ENCODE measurements at places on chromosomes 7 and 10.
A peak's percentile ranks its signal among the peaks of the same experiment; 100 is the strongest.

GRCh38 chr7:158821171-158822031, 7.9 kb downstream of the ESYT2 start:
- DNase-seq = no peak

DNA sequence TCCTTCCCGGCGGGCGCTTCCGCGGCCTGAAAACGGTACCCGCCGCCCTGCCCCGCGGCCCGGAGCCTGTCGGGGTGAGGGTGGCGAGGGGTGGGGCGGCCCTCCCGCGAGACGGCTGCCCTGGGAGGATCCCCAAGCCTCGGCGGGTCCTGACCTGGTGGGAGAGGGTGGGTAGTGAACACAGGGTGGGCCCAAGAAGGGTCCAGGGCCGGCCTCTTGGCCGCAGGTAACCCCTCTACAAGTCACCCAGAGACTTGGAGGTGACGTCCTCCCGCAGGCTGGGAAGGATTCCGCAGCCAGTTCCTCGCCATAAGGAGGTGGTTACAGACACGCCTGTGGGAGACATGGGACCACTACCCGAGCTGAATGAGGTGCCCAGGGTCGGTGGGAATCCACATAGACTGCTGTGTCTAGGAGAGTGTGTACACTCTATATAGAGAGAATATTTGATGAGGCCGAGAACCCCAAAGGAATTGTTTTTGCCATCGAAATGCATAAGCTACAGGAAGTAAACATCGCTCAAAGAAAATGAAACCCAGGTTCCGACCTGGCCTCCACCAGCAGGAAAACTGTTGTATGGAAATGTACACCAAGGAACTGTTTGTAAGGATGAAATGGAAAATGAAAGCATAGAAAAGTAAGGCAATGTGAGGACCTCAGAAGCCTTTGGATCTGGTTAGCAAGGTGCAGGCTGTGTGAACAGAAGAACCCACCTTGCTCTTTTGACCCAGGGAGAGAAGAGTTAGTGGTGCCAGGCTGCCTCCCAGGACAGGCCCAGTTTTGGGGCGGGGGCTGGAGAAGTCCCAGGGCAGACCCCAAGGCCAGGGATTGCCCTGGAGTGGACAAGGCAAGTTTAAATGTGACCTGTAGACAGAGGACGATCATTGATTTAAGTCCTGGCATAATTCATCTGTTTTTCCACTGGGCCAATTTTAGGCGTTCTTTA, 659 bp downstream of the OPTN start:
- no peak for DNase-seq

GRCh38 chr10:49649294-49649693, 30.2 kb upstream of the C10orf53 start:
- peak; percentile 9 for DNase-seq

GRCh38 chr10:8502573-8502972, 448.1 kb downstream of the GATA3 start:
- DNase-seq = no peak

GRCh38 chr7:93008833-93009232, 108.9 kb downstream of the SAMD9 start:
- no peak for DNase-seq

DNA sequence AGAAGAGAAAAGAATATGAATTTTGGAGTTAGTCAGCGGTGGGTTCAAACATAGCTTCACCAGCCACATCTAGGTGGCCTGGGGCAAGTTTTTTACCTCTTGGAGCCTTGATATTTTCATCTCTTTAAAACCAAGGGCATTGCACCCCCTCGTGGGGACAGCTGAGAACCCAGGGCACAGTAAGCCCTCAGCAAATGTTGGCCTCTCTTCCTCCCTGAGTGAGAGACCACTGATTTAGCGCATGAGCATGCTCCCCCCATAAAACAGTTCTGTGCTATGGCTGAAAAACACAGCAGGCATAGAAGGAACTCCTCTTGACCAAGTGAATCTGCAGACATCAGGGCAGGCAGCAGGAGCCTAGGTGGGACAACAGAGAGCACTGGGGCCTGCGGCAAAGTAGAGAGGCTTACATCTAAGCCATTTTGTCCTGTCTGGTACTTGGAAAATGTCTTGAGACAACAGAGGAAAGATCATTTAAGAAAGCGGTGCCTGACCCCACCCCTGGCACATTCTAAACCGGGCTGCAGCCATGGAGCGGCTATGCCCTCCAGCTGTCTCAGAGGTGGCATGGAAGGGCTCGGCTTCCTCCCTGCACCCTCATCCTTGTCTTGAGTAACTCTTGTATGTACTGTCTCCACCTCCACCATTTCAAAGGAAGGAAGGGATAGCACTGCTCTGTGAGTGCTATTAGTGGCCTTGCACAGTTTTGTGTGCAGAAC, 94.7 kb downstream of the ARHGAP22 start:
- DNase-seq = no peak

- DNase-seq = no peak
These were observed 678 bp downstream of the SH2B2 start for GRCh38 chr7:102287111-102287980.

Data from stimulated activated CD4-positive, alpha-beta T cell treated with anti-CD3 and anti-CD28 coated beads, Interleukin-15, amount 100 ng/mL, for 48 hours (primary cell).